ENCODE measurements at places on chromosomes 7 and 10.

GRCh38 chr7:96344236-96344635, 22.3 kb upstream of the SLC25A13 start:
- DNase-seq, result no peak

DNA sequence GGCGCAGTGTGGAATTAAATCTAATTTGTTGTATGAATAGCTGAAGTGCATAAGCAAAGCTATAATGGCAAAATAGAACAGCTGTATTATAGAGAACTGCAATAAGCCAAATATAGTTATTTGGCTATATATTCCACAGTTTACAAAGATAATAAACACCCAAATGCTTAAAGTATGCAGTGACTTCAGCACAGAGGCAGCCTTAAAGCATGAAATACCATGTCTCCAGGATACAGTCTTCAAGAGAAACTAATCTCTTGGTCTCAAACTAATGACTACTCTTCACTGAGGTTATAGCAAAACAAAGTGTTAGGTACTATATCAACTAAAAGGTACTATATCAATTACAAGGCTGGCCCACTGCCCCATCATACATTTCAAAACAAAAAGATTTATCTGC, 48.0 kb downstream of the NT5C2 start:
- no peak for DNase-seq

DNA sequence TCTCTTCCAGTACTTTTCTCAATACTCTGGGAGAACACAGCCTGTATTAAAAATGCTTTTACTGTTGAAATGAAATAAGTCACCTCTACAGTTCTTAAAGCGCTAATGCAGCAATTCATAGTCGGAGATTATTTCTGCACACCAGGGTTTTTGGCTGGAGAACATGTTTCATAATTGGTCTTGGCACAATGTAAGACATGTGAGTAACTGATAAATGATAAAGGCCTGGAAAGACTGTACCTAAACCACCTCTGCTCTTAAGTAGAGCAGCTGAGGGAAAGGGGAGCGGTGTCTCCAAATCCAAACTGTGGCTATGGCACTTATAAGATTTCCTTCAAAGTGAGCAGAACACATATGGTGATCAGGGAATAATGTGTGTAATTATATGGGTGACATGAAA, 390.3 kb upstream of the MBL2 start:
- DNase-seq, result no peak

DNA sequence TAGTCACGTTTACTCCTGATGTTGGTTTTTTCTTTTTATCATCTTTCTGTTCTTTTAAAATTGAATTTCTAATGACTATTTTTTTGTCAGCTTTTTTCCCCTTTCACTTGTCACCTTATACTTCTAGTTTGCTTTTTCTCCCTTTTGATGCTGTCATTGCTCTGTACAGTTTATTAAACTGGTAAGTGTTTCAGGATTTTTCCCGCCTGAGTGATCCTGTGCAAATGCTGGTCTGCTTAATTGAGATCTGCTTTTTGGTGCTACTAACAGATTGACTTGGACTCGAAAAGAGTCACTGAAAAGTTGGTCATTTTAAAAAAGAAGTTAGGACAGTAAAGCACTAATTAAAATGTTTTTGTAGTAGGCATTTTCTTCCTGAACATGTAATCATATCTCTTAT, 95.2 kb downstream of the PHTF2 start:
- DNase-seq, result no peak

- DNase-seq, result no peak
These were observed 132.1 kb upstream of the ZMIZ1 start for GRCh38 chr10:78936412-78937342.

GRCh38 chr7:48839108-48839507, 85.2 kb upstream of the CDC14C start:
- DNase-seq, result no peak

DNA sequence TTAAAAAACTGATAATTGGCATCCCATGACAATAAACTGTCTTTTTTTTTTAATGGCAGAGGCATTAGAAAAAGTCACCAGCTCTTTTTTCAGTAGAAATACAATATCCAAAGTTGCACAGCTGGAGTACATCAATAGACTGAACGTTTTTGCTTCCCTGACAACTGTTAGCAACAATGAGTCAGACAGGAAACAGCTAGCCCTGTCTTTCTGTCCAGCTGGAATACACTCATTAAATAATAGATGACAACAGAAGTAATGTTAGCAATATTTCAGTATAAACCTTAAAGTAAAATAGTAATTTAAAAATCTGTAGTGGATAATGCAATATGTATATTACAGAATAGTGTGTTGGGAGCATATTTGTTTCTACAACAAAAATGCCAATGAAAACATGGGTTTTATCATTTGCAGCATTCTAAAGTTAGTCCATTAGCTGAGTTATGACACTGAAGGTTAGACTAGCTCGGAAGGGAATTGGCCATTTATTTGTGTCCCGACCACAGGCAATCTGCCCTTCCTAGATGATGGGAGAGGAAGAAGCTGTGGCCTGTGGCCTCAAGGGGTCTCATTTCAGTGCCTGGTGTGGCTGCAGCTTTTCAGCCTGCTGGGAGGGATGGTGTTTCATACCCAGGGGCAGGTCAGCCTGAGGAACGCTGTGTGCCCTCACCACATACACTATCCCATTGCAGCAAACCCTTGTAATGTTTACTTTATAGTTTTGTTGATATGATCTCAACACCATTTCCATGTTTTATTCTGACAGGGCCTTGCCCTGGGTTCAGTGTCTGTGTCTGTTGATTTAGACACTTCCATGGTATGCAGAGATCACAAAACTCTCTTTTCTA, 173.3 kb downstream of the SLC16A9 start:
- DNase-seq, result no peak

DNA sequence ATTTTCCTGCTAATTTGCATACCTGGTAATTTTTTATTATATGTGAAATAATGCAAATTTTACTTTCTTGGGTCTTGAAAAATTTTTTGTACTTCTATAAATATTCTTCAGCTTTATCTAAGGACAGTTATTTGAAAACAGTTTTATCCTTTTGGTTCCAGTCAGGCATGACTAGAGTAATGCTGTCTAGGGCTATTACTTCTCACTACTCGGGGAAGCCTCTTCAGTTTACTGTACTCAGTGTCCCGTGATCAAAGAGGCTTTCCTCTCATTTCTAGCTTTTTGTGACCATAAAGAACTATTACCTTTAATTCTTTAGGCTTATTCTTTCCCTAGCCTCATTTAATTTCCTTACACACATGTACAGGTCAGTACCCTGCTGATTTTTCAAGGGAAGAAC, 153.8 kb upstream of the HDAC9 start:
- no peak for DNase-seq

DNA sequence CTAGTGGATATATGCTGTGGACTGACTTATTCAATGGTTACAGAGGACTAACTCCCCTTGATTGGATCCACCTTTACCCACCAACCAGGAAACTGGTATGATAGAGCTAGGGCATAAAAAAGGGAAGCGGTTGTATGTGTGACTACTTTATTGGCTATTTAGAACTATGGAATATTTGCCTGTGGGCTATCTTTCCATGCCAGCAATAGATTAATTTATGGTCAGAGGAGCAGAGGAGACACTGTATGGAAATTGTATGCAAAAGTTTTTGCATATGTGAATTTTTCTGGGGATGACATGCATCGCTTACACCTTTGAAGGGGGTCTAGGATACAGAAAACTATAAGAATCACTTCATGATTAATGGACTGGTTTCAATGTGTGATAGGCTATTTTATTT, 105.7 kb downstream of the LHFPL3 start:
- no peak for DNase-seq

- DNase-seq, result no peak
These were observed 86.3 kb downstream of the MRPL32 start for GRCh38 chr7:43018446-43018845.

DNA sequence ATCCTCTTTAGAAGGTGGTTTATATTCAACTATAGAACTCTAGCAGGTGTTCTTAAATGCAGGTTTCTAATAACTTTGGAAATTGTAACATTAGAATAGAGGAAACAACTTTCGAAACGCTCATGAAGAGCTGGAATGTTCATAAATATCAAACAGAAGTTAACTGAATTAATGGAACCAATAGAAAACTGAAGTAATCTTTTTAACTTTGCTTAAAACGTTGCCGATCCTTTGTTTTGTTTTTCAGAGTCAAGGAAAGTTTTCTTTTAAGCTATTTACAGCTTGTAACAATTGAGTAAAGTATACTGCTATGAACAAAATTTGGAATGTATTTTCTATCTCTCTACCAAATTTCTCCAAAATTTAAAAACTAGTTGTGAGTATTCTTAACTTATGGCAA, 19.0 kb upstream of the CLDN3 start:
- DNase-seq, result no peak

DNA sequence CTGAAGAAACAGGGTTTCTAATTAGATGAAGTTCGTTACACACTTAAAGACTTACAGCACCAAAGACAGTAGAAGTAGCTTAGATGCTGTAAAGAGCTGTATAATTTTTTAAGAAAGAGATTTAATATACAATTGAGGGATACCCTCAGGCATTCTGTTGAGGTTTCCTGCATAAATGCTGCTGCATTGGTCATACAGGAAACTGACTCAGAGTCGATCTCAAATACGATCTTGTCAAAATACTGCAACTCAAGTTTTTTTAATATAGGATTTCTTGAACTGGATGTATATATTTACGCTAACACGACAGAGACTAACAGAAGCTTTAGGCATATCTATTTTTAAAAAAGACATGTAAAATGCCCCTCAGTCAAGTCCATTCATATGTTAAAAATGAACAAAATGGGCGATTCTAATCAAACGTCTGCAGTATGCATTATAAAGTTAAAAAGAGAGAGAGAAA, 2.4 kb upstream of the ARID5B start:
- DNase-seq, result no peak

DNA sequence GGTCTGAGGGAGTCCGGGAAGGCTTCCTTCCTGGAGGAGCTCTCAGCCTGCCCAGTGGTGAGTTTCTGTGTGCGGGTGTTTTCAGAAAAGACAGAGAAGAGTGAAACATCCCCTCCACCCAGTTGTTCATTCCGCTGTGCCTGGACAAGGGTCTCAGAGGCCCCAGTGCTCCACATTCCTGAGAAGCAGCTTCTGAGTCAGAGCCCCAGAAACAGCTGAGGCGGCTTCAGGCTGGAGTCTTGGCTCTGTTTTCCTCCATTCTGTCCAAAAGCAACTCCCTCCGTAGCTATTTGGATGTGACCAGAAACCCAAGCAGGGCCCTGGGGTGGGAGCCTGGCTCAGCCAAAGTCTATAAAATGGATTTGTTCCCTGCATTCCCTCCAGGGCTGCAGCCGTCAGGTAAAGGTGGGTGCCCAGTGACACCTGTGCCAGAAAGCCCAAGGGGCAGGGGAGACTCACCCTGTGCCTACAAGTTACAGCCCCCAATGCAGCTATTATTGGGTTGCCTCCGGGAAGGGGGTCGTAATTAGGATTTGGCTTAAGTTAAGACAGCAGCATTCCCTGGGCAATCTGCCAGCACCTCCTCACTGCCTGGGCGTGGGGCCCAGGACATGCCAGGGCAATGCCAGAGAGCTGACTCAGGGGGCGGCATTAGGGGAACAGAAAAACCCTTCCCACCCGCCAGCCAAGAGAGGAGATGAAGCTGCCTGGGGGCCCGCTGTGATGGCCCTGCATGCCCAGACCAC, 13.1 kb upstream of the CAMK2G start:
- DNase-seq, result no peak

DNA sequence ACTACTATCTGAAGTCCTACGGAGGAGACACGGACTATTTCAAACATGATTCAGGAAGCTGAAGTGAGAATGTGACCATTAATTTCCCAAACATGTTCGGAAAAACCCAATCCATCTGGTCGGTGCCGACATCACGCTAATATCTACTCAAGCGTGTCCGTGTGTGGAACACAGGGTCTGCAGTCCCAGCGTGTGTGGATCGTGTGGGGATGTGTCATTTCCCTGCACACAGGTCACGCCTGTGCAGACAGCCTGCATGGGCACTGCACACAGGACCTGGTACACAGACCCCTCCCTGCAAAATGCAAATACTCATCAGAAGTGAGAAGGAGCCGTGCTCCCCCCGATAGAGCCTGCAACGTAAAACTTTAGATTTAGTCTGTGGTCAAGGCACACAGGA, 57.8 kb downstream of the CARD11 start:
- no peak for DNase-seq

DNA sequence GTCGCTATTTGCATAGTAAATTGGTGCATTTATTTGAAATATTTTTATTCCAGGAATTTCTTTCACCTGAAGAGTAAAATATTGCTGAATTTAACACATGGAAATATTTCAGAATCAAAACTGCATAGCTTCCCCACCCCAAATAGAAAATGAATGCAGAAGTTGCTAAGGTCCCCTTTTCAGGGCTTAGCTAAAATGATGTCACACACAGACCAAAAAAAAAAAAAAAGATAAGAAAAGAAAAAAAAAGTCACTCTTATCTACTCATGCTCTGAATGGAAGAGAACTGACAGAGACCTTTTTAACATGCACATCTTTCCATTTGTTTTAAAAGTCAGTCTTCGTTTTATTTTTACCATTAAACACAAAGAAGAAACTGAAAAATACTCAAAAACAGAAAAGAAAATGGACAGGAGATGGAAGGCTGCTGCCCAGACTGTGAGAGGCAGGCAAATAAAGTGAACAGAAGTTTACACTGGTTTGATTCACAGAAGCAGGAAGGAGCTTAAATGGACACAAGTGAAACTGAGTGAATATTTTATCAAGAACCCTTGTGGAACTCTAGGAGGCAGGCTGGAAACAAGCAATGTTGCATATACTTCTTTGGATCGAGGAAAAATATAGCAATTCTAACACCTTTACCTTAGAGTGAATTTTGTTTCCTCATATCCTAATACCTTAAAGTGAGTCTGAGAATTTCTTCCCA, 32.0 kb downstream of the PSMC2 start:
- DNase-seq, result no peak

DNA sequence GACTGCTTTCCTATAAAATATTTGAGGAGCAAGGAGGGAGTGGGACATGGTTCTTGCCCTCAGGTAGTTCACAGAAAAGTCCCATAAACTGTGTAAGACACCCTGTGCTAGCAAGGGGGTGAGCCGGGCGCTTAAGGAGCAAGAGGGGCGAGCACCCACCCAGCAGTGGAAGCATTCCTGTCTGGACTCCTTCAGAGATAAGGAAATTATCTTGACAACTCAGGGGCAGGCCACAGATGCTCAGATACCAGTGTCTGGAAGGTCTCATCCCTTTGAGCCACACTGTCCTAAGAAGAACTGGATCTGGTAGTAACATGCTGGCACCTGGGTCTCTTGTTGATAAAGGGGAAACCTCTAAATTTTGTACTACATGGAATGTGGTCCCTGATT, 54.1 kb downstream of the DAGLB start:
- no peak for DNase-seq

GRCh38 chr7:155685070-155685790, 40.8 kb downstream of the RBM33 start:
- no peak for DNase-seq

DNA sequence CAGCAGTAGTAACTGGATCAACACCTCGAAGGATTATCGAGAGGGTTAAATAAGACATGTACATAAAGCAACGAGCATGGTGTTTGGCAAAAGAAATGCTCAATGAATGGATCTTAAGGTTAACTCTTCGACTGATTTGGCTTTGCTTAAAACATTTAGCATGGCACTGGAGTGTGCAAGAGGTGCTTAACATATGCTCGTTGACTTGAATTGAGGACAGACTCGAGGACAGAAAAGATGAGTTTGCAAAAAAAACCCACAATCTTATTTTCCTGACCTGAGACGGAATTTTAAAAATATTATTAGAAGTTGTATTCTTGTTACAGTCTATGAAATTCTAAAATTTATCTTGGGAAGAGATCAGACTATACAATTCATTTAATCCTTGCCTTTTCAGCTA, 49.4 kb upstream of the ST8SIA6 start:
- DNase-seq, result no peak

- DNase-seq, result no peak
These were observed 56.3 kb downstream of the SFMBT2 start for GRCh38 chr10:7354330-7355047.

- DNase-seq, result peak; percentile 54
These were observed 2.2 kb upstream of the CUX1 start for GRCh38 chr7:101814991-101815825.
